ENCODE measurements at places on chromosomes 5 and 9. TPM values are rescaled to one million over a fixed set of nuclear protein-coding genes. Genes with fewer than 3 reads are reported as not detected.

Gene OR1L4
- total RNA-seq, result not detected

Gene ENTPD2
- not detected for total RNA-seq

Gene NOXA1
- total RNA-seq, result 0.14 TPM

Gene TMEM174
- total RNA-seq, result not detected

Gene PCDHA9
- not detected for total RNA-seq

Gene QRFP
- not detected for total RNA-seq

Gene IFNA2
- not detected for total RNA-seq

Gene ADGRD2
- total RNA-seq, result not detected

Gene SHC3
- total RNA-seq, result 4.1 TPM

Gene CNTLN
- total RNA-seq, result 5.6 TPM

Gene SLC31A1
- 15.4 TPM for total RNA-seq

Gene FCHSD1
- total RNA-seq, result 43.1 TPM

Gene LCN15
- not detected for total RNA-seq

Gene GPR21
- total RNA-seq, result not detected

Gene ADAMTS16
- under 0.01 TPM for total RNA-seq

Gene SLC27A6
- not detected for total RNA-seq

Gene TNC
- 68.9 TPM for total RNA-seq

Gene PCDHGA12
- 1.9 TPM for total RNA-seq

Gene THG1L
- total RNA-seq, result 10.7 TPM

Gene PSAT1
- 46.1 TPM for total RNA-seq

Gene ANKRD20A1
- total RNA-seq, result 0.17 TPM

Gene TMEM215
- total RNA-seq, result not detected

Gene IL13
- total RNA-seq, result not detected

Gene ELOVL7
- 6.3 TPM for total RNA-seq

Gene SLC36A2
- not detected for total RNA-seq

Gene PTGES
- 15.3 TPM for total RNA-seq

Gene OMD
- total RNA-seq, result not detected

Gene F2RL2
- 7.2 TPM for total RNA-seq

Gene GTF3C4
- 13.3 TPM for total RNA-seq

Gene C5orf58
- total RNA-seq, result not detected

Gene BHMT2
- 3.8 TPM for total RNA-seq

Gene ACOT12
- total RNA-seq, result not detected

Gene OR1N1
- not detected for total RNA-seq

Gene ZNF782
- 3.9 TPM for total RNA-seq

Gene SYK
- 15.7 TPM for total RNA-seq

Gene MCIDAS
- total RNA-seq, result 0.22 TPM

Gene SLC1A3
- 1.3 TPM for total RNA-seq

Gene GDNF
- 0.23 TPM for total RNA-seq

Gene IFNE
- not detected for total RNA-seq

Gene CCDC171
- 0.94 TPM for total RNA-seq

Gene BTNL8
- total RNA-seq, result not detected

Gene FAM200C
- 2.5 TPM for total RNA-seq

Gene STPG3
- not detected for total RNA-seq

Gene EIF4E1B
- not detected for total RNA-seq

Gene ARL14EPL
- total RNA-seq, result not detected

Gene TAL2
- total RNA-seq, result not detected

Gene IFNB1
- not detected for total RNA-seq

Gene ZNF367
- 10.8 TPM for total RNA-seq

Data from epithelial cell of proximal tubule (primary cell).